Right cardiac atrium (tissue), 5 donors: ENCODE measurements at places on chromosomes 2 and 18.
A peak's percentile ranks its signal among the peaks of the same experiment; 100 is the strongest.

- peak; percentile 58 for DNase-seq
Observed at GRCh38 chr2:46097714-46098480, 199.3 kb upstream of the EPAS1 start.

DNA sequence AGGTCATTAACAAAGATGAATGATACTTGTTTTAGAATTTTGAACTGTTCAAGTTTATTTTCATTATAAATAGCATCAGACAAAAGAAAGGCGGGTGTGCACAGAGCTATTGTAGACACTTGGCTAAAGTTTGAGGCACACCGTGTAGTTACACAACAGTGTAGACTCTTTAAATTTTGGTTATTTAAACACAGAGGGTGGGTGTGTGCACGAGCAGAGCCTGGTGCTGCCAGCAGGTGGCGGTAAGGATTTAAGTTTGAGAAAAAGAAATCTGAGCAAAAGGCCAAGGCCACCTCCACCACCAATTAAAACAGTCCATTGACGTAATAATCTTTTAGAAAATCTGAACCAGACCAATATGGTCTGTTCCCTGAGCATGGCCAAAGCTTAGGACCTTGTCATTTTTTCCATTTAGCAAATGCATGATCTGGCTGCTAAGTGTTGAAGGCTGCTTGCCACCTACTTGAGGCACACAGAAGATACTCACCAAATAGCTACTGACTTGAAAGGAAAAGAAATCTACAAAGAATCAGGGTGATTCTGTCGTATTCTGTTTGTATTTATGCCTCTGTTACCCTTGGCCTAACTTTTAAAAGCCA lies 14.3 kb downstream of the COPS7B start:
- no peak for DNase-seq

- DNase-seq = no peak
Observed at GRCh38 chr2:232890896-232891601, 21.0 kb downstream of the SNORC start.

DNA sequence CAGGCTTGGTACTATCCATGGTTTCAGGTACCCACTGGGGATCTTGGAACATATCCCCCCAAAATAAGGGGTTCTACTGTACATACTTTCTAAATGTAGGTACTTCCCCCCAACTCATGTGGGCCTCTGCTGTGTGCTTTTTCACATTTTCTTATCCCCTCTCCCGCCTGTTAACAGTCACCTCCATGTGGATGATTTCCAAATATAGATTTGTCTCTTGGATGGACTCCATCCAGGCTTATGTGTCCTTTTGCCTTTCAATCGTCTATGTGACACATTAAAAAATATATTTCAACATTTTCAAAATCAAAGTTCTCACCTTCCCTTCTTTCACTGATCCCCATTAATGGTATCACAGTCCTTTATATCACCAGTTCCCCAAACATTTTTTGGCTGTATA lies 44.4 kb downstream of the OSBPL6 start:
- DNase-seq = no peak

- DNase-seq = no peak
Observed at GRCh38 chr18:63309422-63309821, 10.1 kb downstream of the BCL2 start.
